Thoracic aorta endothelial cell (primary cell): ENCODE measurements at places on chromosomes 3 and 15. TPM values are rescaled to one million over a fixed set of nuclear protein-coding genes. Genes with fewer than 3 reads are reported as not detected.

Gene C15orf39
- 16.8 and 27.8 TPM in 2 replicates for total RNA-seq

Gene RAB6B
- 0.66 and 0.72 TPM in 2 replicates for total RNA-seq

Gene CCR3
- total RNA-seq: not detected in 2 replicates

Gene PLSCR5
- total RNA-seq: not detected in 2 replicates

Gene TCTA
- total RNA-seq: 18.6 and 21.7 TPM in 2 replicates

Gene FAM107A
- total RNA-seq: 10.8 and 48.1 TPM in 2 replicates

Gene SLC22A14
- total RNA-seq: 0.13 TPM in 1 of 2 replicates, not detected in the other

Gene KLHL6
- total RNA-seq: 15.7 and 23.4 TPM in 2 replicates

Gene HERC2
- 56.1 and 72.5 TPM in 2 replicates for total RNA-seq

Gene CISH
- 0.40 and 0.79 TPM in 2 replicates for total RNA-seq

Gene THBS1
- 5,331 and 6,138 TPM in 2 replicates for total RNA-seq

Gene ITPKA
- 0.36 and 1.2 TPM in 2 replicates for total RNA-seq

Gene GOLGA6D
- total RNA-seq: under 0.01 TPM in 1 of 2 replicates, not detected in the other

Gene VEPH1
- 325 and 390 TPM in 2 replicates for total RNA-seq

Gene TMC3
- not detected in 2 replicates for total RNA-seq

Gene GOLGA8S
- total RNA-seq: under 0.01 and 0.07 TPM in 2 replicates

Gene SLC12A1
- not detected in 2 replicates for total RNA-seq

Gene SLC2A2
- total RNA-seq: not detected in 2 replicates

Gene CYP8B1
- total RNA-seq: not detected in 2 replicates

Gene PATL2
- 0.13 and 0.22 TPM in 2 replicates for total RNA-seq

Gene BBS4
- total RNA-seq: 8.9 and 10.8 TPM in 2 replicates

Gene PRR20G
- not detected in 2 replicates for total RNA-seq

Gene TTLL13
- not detected in 2 replicates for total RNA-seq

Gene PLAAT1
- 0.13 and 0.29 TPM in 2 replicates for total RNA-seq

Gene TRIM71
- total RNA-seq: not detected in 2 replicates

Gene HIGD2B
- not detected in 2 replicates for total RNA-seq

Gene PRTG
- total RNA-seq: 4.4 and 7.0 TPM in 2 replicates

Gene IL12A
- 0.65 and 0.80 TPM in 2 replicates for total RNA-seq

Gene ZNF385D
- total RNA-seq: 0.14 and 3.7 TPM in 2 replicates
